T-helper 2 cell (primary cell): ENCODE measurements at places on chromosomes 2 and 18.

GRCh38 chr18:54479365-54479764 lies 111.7 kb upstream of the DYNAP start:
- no peak for DNase-seq

- DNase-seq = no peak
These were observed 3.5 kb upstream of the ERICH2 start for GRCh38 chr2:170766693-170767092.

DNA sequence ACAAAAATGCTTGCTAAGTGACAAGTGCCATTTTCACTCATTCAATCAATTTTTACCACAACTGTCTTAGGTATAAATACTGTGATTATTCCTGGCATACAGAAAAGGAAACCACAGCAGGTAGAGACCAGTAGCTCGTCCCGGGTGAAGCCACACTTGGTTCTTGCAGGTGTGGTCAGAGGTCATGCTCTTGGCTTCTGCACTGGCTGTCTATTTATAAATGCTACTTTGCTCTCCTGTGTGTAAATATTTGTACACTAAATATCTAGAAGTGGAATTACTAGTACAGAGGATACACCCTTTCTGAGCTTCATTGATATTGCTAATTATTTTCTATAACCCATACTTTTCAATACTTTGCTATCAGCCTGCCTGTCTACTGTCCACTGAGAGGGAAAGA lies 284.6 kb downstream of the MYT1L start:
- no peak for DNase-seq

- DNase-seq = no peak
These were observed 118.3 kb upstream of the FAM136A start for GRCh38 chr2:70420143-70420542.

GRCh38 chr2:77034445-77034844 lies 487.7 kb downstream of the LRRTM4 start:
- DNase-seq = no peak

DNA sequence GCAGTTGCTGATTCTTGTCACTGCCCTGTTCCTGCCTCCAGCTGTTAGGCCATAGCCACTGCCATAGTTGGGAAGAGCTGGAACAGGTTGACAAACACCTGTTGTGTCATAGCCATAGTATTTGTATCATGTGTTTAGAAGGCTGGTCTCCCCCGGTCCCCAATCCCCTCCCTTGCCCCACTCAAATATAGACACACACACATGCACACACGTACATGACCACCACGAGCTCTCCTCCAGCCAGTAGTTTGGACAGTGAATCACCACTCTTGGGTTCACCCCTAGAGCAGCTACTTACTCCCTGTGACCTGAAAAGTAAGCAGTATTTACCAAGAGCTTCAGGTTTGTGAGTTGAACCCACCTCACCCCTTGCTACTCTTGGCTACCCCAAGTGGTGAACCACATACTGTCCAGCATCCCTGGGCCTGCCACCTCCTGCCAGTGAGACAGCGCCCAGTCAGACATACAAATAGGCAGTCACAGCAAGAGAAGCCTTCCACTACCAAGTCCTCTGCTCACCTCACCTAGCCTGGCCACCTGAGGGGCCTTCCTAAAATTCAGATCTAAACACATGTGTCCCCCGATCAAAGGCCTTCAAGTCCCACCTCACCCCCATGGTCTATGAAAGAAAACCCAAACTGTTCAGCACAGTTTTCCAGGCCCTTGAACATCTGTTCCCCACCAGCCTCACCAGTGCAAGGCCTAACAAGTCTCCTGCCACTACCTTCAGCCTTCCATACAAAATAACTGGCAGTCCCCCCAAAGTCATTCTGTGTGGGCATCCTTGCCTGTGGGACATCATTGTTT lies 7.1 kb downstream of the PCBP1 start:
- no peak for DNase-seq

DNA sequence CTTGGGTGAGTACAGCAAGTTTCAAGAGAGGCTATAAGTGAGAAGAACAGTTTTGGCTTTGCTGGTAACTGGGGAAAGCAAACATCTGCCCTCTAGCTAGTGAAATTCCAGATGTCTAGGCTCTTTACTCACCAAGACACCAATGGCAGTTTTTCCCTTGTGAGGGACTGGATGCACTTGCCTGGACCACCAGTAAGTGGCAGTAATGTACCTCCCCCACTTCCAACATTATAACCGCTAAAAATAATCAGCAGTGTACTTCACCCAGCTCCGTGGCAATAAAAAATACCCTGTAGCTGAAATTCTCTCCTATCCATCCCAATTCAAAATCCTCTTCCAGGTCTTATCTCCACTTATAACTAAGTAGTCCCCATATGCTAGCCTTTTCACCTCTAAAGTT lies 383.9 kb downstream of the ARHGAP15 start:
- DNase-seq = no peak

DNA sequence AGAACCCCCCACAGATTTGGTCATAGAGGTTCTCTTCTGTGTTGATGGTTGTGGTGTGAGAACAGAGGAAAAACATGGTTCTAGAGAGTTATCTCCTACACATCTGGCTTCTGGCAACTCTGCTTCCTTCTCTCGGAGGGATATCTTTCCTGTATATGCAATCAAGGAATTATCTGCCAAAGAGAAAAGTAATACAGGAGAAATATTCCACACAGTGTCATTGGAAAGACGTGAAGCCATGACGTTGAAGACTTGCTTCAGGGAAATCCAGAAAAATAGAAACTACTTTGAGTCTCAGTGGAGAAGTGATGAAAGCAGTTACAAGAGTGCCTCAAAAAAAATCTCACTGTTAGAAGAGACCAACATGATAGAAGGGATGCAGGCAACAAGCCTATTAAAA lies 78.5 kb downstream of the RAB31 start:
- DNase-seq = no peak

DNA sequence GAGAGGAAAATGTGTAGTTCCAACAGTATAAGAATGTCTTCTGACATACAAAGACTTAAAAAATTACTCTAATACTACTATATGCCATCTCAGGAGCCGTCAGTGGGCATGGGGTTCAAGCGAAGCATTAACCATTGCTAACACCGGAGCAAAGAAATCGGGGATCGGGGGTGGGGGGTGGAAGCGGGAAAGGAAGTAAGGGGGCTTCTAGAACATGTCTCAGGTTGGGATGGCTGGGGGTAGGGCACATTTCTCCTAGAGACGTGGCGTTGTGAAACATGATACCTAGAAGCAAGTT lies 702 bp downstream of the LMAN1 start:
- DNase-seq = no peak

DNA sequence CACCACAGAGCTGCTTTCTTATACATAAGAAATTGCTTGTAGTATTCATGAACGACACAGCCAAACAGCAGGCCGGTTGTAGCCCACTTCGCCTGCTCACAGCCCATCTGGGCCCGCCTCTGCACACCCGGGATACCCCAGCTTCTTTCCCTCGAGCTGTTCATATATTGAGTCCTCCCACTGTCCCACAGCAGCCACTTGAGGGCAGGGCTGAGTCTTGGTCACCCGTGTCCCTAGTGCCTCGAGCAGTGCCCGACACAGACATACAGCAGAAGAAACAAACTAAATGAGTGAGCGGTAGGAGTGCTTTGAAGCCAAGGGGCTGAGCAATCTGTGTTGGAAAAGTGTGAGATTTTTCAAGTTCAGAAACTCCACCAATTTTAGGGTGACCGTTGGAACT lies 251.4 kb downstream of the KLHL29 start:
- DNase-seq = no peak

DNA sequence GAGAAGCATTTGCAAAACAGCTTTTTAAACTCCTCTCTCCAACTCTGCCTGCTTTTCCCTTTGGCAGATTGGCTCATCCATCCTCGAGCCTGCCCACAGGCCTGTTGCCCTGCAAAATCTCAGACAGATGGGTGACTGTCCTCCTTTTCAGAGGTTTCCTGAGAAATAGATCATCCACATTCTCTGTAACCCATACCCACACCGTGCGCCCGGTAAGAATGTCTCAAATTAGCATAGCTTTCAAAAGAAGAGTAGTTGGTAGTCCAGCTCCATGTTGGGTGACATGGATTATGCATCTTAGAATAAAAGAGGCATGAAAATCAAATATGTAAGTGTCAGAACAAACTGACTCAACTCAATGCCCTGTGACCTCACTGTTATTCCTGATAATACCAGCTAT lies 457.9 kb downstream of the TSN start:
- DNase-seq = no peak

DNA sequence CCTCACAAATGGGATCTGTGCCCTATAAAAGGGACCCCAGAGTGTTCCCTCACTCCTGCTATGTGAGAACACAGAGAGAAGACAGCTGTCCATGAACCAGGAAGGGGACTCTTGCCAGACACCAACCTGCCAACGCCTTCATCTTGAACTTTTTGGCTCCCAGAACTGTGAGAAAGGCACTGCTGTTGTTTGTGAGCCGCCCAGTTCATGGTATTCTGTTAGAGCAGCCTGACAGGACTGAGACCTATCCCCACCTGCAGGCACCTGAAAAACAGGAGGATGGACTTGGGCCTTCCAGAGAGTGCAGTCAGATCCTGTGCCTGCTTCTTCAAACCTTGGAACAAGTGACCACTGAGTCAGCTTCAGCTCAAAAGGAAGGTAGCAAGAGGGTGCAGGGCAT lies 51.4 kb downstream of the CRACDL start:
- no peak for DNase-seq

GRCh38 chr18:65769652-65770051 lies 18.8 kb downstream of the CDH7 start:
- no peak for DNase-seq

DNA sequence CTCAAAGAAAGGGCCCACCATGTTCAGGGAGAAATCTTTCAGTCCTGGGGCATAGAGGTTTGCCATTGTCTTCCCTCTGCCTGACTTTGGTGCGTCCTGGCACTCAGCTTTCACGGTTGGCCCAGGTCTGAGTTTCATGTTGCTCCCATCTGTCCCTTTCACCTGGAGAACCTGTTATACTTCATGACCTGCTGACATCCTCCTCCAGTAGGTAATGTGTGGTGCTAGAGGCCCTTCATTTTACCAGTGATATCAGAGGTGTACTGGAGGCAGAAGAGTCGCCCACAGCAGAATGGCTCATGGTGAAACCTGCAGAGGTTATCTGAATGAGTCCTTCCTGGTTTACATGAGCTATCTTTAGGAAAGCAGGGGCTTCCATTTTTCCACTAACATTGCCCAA lies 128.8 kb upstream of the DLX2 start:
- no peak for DNase-seq

DNA sequence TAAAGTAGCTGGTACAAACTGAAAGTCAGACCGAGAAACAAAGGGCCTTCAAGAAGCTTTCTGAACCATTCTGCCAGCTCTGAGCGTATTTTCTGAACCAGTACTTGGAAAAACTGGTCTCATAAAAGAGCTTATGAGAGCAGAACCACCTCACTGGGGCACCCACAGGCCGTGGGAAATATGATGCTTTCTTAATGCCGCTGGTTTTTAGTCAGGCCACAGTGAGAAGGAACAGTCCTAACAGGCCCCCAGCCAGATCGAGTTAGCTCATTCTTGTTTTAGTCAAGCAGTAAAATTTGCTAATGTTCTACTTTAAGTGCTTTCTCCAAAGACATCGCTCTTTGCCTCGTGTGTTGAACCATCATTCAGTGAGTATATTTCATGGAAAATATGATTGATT lies 12.7 kb upstream of the NOSTRIN start:
- no peak for DNase-seq

DNA sequence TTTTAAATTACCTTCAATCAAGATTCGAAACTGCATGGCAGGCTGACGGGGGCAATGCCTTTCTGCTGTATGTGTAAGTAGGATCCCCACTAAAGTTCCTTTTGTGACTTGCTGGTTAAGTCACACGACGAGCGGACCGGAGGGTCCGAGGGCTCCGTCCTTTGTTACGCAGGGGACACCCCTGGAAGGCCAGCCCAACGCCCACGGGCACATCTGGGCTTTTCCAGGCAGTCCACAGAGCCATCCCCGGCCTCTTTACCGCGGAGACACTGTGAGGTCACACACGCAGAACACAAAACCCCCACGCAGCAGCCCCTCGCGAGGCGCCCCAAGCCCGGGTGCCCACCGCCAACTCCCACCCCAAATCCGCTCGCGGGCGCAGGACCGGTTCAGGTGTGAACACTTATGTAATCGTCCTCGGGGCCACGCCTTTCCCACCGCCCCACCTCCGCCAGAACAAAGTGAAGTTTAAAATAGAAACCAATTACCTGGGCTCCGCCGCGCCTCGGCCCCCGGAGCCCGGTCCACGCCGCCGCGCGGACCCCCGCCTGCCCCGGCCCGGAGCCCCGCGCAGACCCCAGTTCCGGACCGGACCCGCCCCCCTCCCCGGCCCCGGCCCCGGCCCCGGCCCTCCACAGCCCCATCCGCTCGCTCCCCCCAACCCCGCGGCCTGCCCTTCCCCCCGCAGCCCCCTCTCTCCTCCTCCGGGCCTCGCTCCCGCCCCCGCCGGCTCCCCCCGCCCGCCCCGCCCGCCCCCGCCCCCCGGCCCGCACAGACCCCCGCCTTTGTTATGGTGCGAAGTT lies 4.2 kb downstream of the ZNF516 start:
- no peak for DNase-seq

DNA sequence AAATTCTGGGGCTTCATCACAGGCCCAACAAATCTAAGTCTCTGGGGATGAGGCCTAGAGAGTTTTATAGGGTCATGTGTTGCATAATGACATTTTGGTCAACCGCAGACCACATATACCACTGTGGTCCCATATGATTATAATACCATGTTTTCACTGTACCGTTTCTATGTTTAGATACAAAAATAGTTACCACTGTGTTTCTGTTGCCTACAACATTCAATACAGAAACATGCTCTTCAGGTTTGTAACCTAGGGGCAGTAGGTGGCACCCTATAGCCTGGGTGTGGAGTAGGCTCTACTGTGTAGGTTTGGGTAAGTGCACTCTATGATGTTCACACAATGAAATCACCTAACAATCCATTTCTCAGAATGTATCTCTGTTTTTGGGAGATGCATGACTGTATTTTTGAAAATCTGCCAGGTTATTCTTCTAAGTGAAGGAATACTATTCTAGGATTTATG lies 485.2 kb downstream of the PTPRM start:
- DNase-seq = peak; percentile 46

DNA sequence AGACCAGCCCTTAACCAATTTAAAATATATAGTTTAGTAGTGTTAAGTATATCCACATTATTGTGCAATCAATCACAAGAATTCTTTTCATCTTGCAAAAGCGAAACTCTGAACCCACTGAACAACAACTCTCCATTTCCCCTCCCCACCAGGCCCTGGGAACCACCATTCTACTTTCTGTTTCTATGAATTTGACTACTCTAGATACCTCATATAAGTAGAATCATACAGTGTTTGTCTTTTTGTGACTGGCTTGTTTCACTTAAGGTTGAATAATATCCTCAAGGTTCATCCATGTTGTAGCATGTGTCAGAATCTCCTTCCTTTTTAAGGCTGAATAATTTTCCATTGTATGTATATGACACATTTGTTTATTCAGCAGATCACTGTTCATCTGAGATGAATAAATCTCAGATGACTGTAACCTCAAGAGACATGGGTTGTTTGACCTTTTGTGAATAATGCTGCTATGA lies 8.1 kb upstream of the SOS1 start:
- DNase-seq = no peak

GRCh38 chr2:124683536-124684428 lies 658.7 kb downstream of the CNTNAP5 start:
- no peak for DNase-seq
